ENCODE measurements at places on chromosomes 11 and 22.

DNA sequence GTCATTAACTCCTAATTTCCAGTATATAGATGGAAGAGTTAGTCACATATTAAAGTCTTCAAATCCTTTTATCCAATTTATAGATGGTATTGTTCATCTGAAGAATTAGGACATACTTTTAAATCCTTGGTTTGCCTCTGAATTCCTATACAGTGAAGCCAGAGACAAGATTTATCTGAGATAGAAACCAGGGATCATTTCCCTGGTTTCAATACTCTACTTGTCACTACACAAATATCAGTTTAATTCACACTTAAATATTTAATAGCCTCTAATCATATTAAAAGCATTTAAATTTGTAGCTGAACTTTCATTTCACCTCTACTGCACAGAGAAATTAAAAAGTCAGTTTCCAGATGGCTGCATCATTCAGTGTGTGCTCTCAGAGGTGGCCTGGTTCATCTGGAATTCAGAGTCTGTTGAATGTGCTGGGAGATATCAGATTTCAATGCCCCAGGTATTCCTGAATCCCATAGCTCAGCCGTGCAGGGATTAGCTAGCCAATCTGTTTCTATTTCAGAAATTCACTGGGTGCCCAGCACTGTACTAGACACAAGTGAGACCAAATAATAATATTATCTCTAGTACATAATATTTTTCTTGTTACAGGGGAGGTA is 344.3 kb downstream of the AASDHPPT start:
- no peak for DNase-seq

DNA sequence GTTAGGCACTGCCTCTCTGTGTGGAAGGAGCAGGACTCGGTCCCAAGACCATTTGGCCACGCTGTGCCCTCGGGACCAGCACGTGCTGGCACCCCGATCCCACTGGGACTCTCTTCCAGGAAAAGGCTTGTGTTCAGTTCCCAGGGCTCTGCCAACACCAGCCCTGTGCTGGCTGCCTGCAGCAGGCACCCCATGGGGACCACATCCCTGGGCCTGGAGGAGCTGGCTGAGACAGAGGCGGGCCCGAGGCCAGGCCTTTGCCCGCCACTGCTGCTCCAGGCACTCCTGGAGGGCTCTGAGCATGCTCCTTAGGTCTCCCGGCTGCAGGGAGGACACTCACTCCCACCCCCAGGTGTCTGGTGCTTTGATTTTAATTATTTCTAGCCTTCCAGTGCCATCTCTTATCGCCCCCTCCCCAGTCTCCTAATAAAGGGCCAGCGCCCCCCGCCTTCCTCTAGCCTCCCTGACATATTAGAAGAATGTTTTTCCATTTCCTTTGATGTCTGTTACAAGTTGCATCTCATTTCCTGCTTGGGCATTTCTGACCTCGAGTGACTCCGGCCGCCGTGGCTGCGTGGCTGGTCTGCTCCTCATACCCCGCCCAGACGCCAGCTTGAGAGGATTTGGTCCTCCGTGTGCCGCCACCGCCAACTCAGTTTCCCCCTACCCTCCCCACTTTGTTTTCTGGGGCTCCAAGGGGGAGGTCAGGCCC is 14.4 kb downstream of the CDKN1C start:
- no peak for DNase-seq

DNA sequence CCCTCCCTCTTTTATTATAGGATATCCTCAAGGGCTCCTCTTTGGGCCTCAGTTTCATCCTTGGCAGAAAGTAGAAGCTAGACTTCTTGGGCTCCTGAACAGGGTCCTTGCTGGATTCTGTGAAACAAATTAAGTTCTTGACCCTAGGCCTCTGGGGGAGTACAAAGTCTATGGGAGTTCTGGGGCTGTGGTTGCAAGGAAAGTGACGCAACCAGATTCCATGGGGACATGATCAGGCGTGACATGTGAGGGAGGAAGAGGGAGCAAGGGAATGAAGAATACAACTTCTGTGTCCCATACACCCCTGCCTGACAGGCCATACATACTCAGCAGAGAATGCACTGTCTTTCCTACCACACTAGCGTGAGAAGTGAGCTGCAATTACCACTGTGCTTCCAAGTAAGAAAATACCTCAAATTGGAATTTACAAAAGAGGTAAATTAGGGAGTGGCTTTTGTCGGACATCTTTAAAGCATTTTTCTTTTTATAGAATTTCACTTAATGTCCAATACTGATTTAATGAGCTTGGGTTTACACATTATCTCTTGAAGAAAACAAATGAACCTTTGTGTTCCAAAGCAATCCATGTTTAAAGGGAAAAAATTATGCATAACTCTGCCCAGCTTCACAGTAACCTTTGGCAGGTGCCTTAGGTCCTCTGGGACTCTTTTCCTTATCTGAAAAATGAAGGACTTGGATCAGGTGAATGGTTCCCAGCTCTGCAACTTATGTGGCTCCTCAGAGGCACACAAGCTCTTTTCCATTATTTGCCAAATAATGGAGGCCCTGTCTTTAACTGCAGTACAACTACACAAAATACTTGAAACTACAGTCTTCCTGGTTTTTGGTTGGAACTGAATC is 38.9 kb downstream of the LIMK2 start:
- no peak for DNase-seq

DNA sequence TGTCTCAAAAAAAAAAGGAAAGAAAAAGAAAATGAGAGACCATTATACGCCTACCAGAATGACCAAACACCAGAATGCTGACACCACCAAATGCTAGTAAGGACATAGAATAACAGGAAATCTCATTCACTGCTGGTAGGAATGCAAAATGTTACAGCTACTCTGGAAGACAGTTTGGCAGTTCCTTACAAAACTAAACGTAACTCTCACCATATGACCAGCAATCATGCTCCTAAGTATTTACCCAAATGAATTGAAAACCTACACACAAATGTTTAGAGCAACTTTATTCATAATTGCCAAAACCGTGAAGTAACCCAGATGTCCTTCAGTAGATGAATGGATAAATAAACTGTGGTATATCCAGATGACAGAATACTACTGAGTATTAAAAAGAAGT is 7.2 kb downstream of the CHKA start:
- peak; percentile 74 for DNase-seq

DNA sequence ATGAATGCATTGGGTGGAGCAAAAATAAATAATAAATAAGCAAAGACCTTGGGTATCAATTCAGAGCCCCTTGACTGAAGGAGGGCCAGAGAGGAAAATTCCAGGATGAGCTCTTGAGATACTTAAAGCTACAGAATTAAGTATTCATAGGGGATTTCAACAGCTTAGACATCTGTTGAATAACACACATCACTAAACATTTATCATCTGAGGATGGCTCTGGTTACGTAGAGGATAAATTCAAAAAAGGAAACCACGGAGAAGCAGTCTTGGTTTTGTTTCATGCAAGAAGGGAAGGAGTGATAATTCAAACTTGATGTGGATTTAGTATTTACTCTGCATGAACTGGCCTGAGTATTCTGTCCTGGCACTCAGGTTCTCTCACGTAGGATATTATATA is 29.8 kb downstream of the ARHGAP42 start:
- no peak for DNase-seq

DNA sequence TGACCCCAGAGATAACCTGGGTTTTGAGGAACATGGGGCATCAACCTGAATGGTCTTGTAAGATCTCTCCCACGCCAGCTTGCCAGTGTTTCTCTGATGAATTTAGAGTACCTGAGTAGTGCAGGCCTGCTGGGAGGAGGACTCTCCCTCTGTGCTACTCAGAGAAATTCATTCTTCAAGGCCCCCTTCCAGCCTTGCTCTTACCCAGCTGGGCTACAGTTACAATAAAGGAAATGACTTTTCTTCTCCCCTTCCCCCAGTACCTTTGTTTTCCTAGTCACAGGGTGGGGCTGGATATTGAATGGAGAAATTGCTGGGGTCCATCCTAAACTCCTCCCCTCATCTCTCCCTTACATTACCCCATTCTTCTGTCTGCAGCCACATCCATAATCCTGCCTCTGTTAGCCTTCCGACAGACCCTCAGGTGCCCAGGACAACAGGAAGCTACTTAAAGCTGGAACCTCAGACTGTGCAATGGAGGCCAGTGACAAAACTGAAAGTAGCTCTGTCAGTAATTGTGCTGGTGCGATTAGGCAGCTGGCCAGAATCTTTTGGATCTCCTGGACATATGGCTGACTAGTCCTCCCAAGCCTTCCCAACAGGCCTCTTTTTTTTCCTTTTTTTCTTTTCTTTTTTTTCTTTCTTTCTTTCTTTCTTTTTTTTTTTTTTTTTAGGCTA is 17.4 kb downstream of the LIMK2 start:
- DNase-seq, result peak; percentile 60

DNA sequence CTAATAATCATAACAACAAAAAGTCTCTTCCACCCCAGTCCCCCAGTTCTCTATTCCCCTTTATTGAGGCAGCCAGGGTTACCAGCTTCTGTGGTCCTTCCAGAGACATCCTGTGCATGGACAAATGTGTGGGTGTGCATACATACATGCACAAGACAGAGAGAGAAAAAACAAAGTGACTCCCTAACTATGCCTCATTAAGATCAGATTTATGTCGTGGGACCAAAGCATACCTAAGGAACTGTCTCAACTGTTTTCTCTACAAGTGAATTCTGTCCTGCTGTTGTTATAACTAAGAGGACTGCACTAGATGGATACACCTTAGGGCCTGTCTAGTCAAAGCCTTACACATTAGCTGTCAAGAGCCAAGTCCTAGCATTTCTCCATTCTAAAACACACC is 106.7 kb downstream of the MRTFA start:
- DNase-seq, result no peak

GRCh38 chr11:17989306-17989705 is 23.5 kb downstream of the SERGEF start:
- no peak for DNase-seq

GRCh38 chr11:68579455-68579854 is 104.9 kb upstream of the GAL start:
- no peak for DNase-seq
